ENCODE measurements at places on chromosomes 7 and 10. TPM values are rescaled to one million over a fixed set of nuclear protein-coding genes. Genes with fewer than 3 reads are reported as not detected.

The BMPER gene
- total RNA-seq = 4.9 TPM

The CLDN4 gene
- total RNA-seq = 0.25 TPM

GRCh38 chr7:144024213-144024612 is 24.1 kb downstream of the OR6B1 start:
- no peak for DNase-seq

DNA sequence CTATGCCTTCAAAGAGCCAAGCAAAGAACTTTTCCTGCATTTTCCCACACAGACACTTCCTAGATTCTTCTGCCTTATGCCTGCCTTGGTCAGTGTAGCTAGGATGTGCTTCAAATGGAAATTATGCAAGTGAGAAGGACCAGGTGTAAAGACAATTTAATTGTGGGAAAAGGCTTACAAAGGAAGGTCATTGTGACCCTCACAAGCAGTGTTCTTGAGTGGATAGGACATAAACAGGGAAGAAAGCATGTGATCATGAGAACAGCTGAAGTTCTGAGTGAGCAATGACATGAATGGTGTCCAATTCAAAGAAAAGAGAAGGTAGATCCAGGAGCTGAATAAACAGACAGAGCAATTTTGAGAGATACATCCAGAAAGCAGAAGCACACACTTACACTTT is 1.3 kb upstream of the PIP start:
- DNase-seq = no peak

The PLCE1 gene
- total RNA-seq = 1.0 TPM

The SMO gene
- 2.3 TPM for total RNA-seq

The HYCC1 gene
- total RNA-seq = 36.0 TPM
